ENCODE measurements at places on chromosomes 1 and 21.

GRCh38 chr1:202728951-202729350 is 18.7 kb upstream of the SYT2 start:
- DNase-seq: no peak

GRCh38 chr1:224540535-224540934 is 75.6 kb upstream of the CNIH3 start:
- DNase-seq: no peak

GRCh38 chr21:33908760-33909159 is 6.8 kb downstream of the ATP5PO start:
- no peak for DNase-seq

DNA sequence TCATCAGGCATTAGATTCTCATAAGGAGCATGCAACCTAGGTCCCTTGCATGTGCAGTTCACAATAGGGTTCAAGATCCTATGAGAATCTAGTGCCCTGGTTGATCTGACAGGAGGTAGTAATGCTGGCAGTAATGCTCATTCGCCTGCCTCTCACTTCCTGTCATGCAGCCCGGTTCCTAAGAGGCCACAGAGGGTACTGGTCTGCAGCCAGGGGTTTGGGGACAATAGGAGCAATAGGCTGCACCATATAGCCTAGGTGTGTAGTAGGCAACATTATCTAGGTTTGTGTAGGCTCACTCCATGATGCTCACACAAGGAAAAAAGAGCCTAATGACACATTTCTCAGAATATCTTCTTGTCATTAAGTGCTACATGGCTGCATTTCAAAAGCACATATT is 25.8 kb downstream of the CFHR5 start:
- no peak for DNase-seq

GRCh38 chr1:81867235-81867634 is 66.5 kb downstream of the ADGRL2 start:
- no peak for DNase-seq

GRCh38 chr1:212667223-212668139 is 32.2 kb downstream of the BATF3 start:
- DNase-seq: peak; percentile 31

DNA sequence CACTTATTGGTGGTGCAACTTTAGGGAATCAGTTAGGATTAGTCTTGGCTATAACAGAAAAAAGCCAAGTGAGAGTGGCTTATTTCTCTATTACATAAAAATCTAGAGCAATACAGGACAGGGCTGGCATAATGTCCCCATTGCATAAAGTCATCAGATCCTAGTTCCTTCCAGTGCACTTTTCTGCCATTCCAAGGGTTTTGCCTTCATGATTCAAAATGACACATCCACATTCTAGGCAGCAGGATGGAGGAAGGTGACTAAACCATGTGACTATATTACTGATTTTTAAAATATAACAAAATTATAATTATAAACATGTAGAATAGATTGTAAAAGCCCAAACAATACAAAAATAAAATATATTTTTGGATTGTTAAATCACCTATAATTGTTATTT is 18.8 kb downstream of the JUN start:
- DNase-seq: no peak

Measured in DMS79 treated with DMSO at 0.1 percent for 48 hours (cell line).